ENCODE measurements at places on chromosomes 7 and 10.
A peak's percentile ranks its signal among the peaks of the same experiment; 100 is the strongest.

GRCh38 chr7:7795630-7796121 lies 77.3 kb upstream of the RPA3 start:
- DNase-seq: no peak

DNA sequence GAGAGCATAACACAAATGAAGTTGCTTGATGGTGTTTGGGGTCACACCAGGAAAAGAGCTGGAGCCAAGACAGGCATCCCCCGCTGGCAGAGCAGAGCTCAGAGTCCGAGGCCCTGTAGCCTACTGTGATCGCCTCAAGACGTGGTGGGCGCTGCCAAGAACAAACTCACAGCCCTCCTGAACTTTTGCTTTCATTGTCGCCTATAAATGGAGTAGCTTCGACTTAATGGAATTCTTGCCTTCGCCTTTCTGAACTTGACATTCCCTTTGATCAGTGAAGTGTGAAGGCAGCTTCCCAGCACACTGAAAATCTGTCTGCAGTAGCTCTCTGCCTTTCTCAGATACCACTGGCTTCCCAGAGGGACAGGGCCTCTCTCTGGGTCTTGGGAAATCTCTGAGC lies 21.3 kb downstream of the CPXM2 start:
- DNase-seq: no peak

DNA sequence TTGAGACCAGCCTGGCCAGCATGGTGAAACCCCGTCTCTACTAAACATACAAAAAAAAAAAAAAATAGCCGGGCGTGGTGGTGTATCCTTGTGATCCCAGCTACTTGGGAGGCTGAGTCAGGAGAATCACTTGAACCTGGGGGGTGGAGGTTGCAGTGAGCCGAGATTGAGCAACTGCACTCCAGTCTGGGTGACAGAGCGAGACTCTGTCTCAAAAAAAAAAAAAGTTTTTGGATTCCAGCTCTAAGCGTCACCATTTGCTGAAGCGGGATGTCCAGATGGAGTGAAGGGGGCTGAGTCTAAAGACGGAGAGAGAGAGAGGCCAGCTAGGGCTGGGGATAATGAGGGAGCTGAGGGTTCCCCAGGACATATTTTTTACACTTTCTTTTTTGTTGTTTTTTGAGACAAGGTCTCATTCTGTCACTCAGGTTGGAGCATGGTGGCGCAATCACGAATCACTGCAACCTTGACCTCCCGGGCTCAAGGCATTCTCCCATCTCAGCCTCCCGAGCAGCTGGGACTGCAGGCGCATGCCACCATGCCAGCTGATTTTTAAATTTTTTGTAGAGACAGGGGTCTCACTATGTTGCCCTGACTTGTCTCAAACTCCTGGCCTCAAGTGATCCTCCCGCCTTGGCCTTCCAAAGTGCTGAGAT lies 9.4 kb upstream of the HK1 start:
- DNase-seq: no peak

DNA sequence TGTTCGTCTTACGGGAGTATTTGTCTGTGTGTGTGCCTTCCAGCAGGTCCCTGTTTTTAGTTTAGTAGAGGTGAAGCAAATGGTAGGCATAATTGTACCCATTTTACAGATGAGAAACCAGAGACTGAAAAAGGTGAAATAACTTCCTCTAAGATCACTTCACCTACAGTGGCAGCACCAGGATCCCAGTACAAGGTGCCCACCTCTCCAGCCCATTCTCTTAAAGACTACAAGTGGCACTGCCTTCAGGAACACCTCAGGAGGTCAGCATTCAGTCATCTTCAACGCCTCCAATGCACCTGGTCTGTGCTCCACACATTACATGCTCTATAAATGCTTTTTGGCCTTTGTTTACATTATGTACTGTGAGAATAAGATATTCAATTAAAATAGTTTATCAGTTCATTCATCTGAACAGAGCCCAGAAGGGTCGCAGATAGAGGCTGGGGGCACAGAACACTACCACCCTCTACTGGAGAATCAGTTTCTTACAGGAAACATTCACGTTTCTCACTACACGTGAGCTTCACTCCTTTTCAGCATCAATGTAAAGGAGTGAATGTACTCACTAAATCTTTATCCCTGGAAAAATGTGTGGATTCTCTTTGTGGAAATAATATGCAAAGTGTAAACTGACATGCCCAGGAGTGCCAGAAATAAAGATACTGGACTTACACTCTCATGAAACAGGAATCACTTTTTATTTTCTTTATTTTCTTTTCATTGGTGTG lies 45.5 kb upstream of the ABLIM1 start:
- DNase-seq: no peak

- DNase-seq: no peak
These were observed 135.0 kb upstream of the PDLIM1 start for GRCh38 chr10:95425592-95426465.

DNA sequence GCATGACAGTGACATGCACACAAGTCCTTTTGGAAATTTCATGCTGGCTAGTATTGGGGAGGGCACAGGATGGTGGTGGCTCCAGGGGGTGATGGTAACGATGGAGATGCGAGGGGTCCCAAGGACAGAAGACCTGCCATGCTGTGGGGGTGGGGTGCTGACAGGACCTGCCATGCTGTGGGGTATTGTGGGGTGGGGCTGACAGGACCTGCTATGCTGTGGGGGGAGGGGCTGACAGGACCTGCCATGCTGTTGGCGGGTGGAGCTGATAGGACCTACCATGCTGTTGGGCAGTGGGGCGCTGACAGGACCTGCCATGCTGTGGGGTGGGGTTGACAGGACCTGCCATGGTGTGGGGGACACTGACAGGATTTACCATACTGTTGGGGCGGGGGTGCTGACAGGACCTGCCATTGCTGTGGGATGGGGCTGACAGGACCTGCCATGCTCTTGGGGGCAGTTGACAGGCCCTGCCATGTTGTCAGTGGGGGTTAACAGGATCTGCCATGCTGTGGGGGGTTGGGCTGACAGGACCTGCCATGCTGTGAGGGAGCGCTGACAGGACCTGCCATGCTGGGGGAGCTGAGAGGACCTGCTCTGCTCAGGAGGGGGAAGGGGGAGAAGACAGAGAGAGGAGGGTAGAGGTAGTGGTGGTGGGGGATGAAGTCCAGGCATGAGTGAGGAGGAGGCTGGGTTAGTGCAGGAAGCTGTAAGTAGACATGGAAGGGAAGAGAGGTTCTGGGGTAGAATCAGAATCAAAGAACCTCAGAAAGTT lies 36.2 kb upstream of the RET start:
- no peak for DNase-seq

- no peak for DNase-seq
These were observed 145.3 kb downstream of the MAGI2 start for GRCh38 chr7:79308192-79308591.

DNA sequence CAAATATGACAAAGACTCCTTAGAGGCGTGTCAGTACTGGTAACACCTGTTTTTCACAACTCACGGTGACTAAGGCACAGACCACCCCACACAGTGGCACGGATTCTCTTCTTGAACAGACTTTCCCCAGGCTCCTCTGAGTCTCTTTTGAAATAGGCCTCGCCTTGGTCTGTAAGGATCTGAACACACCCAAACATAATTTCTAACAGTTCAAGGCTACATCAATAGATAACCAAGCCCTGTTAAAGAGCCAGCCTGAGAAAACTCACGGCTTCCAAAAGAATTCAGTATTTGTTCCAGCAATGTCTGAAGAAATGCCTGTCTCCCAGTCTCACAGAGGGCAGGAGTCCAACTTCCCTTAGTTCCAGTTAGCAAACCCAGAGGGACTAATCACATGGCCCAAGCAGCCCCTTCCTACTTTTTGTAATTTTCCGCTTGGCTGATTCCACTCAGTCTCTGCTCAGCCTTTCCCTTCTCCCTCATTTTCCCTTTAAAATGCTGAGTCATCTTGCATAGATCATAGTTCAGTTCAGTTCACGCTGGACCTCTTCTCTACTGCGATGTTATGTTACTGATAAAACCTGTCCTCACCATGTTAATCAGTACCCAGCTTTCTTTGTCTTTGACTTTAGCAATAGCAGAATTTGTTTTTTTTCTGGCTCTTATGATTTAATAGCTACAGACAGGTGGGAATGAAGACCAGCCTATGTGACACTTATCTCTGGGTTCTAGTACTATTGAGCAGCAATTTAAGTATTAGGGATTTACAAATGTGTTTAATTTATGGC lies 22.6 kb upstream of the AKR1C3 start:
- DNase-seq: no peak

DNA sequence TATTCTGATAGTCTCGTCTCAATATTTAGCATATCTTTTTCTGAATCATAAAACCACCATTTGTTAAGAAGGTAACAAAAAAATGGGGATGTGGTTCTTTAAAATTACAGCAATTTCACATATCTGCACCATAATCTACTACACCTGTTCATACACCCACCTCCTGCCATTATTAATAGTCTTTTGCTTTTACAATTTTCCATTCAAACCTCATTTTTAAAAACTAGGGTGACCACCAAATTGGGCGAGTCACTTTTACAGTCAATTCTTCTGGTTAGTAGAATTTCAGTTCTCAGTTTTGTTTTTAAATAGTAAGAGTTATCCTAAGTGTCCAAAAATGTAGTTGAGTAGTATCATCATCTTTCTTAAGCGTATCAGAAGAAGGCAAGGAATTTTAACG lies 48.4 kb upstream of the GSAP start:
- no peak for DNase-seq

GRCh38 chr7:26479581-26479980 lies 187.9 kb downstream of the SNX10 start:
- DNase-seq: no peak

DNA sequence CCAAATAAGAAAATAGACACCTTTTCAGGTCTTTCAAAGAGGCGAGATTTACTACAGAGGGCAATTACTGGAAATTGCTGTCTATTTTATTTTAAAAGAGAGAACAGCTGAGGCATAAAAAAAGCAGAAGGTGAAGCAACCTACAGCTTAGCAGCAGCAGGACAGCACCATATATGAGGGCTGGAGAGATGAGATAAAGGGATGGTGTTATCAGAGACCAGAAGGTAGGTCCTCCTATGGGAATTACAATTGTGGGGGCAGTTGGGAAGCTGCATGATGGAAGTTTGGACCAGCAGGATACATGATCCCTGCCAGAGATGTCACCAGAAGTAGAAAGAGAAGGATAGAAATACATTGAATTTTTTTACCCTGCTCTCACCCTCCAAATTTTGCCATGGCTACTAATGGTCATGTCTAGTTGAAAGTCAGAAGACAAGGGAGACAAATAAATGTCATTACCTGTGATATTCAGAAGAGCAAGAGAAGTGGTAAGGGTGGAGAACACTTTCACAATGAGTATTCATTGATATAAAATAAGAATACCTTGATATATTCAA lies 77.2 kb upstream of the CALCR start:
- no peak for DNase-seq

GRCh38 chr7:108053250-108053649 lies 50.3 kb upstream of the LAMB1 start:
- DNase-seq: no peak

- no peak for DNase-seq
These were observed 7.1 kb downstream of the MRC1 start for GRCh38 chr10:17816199-17816598.

DNA sequence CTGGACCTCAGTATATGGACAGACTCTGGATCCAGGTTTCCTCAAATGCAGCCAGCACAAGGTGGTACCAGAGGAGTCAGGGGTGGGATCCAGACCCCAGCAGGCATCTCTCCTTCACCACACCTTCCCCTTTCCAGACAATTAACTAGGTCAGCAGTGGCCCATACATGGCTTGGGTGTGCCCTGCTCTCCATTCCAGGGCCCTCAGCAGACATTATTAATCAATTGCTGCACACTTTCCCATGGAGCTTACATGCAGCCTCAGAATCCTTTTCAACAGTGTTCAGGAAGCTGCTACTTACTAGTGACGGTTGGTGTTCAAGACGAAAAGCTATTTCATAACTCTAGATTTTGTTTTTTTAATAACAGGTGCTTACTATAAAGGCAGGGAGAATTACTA lies 6.0 kb downstream of the COL13A1 start:
- no peak for DNase-seq

DNA sequence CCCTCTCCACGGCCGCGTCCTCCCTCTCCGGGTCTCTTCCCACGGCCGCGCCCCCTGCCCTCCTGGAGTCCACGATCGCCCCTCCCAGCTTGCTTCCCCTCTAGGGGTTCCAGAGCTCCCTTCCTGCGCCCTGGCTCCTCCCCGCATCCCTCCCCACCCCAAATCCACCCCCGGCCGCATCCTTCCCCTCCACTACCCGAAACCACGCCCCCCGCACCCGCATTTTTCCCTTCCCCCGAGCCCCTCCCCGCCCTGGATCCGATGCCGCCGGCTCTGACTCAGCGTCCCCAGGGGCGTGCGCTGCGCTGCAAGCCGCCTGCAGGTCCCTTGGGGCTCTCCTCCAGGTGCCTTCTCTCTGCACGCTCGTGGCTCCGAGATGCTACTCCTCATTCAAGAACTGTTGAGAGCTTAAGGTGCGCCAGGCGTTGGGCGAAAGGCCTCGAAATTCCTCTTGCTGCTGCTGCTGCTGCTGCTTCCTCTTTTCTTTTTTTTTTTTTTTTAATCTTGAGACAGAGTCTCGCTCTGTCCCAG lies 372 bp upstream of the TMEM130 start:
- DNase-seq: peak; percentile 51

DNA sequence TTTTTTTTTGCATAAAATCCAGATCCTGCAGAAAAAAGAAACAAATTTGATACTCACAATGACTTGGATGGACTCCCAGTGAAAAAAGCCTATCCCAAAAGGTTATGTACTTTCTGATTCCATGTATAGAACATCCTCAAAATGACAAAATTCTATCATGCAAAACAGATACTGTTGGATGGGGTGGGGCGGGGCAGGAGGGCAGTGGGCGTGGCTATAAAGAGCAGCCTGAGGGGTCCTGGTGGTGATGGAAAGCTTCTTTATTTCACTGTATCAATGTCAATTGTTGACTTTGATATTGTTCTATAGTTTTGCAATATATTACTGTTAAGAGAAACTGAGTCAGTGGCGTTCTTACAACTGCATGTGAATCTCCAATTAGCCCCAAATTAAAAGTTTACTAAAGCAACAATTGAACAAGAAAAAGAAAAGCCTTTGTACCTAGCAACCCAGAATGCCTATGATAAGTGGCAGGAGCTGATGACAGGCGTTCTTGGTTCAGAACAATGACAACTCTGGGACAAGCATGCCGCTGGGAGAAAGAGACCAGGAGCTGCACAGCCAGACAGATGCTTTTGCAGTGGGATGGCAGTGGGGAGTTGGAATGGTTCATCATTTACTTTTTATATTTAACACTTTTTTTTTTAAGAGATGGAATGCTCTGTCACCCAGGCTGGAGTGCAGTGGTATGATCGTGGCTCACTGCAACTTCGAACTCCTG lies 101.9 kb downstream of the LHPP start:
- DNase-seq: no peak
